ENCODE measurements at places on chromosomes 4 and X. TPM values are rescaled to one million over a fixed set of nuclear protein-coding genes. Genes with fewer than 3 reads are reported as not detected.
A peak's percentile ranks its signal among the peaks of the same experiment; 100 is the strongest.

GRCh38 chr4:43014256-43014655 lies 121.7 kb downstream of the GRXCR1 start:
- DNase-seq = no peak

GRCh38 chrX:67693928-67694327 lies 150.1 kb downstream of the AR start:
- DNase-seq = no peak

- peak; percentile 59 for DNase-seq
Measured at GRCh38 chrX:81120936-81121371, 80.8 kb downstream of the HMGN5 start.

GRCh38 chr4:128854433-128854832 lies 44.9 kb downstream of the JADE1 start:
- no peak for DNase-seq

DNA sequence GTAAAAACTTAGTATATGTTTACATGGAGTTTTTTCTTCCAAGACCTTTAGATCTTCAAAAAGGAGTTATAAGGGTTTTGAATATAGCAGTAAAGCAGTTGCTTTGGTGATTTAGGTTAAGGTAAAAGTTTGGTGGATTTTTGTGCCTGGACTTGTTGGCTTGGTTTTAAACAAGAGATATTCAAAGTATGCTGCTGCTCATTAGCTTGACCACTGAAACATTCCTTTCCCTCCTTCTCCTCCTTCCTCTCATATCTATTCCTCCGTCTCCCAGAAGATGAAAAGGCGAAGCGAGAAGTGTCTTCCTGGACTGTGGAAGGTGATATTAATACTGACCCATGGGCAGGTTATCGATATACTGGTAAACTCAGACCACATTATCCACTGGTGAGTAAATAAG lies 38.4 kb downstream of the METAP1 start:
- no peak for DNase-seq

DNA sequence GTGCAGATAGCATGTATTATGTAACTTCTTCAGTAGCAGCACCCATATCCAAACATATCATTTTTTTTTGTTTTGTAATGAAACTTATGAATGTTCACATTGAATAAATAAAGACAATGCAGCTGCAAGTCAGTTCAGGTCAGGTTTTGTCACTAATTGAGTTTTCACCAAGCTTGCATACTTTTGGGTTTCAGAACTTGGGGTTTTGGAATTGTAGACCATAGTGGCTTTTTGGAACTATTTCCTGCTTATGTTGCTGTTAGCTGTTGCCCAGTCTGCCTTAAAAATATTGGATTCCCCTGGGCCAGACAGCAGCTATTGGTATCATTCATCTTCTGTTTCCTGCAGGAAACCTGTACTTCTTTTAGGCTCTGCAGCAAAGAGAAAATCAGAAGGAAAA lies 113.4 kb upstream of the LIMCH1 start:
- no peak for DNase-seq

DNA sequence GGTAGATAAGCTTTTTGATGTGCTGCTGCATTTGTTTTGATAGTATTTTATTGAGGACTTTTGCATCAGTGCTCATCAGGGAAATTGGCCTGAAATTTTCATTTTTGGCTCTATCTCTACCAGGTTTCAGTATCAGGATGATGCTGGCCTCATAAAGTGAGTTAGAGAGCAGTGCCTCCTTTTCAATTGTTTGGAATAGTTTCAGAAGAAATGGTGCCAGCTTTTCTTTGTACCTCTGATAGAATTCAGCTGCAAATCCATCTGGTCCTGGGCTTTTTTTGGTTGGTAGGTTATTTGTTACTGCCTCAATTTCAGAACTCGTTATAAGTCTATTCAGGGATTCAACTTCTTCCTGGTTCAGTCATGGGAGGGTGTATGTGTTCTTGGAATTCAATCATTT lies 15.6 kb upstream of the TMPRSS11F start:
- DNase-seq = no peak

- DNase-seq = no peak
Measured at GRCh38 chrX:153459986-153460385, 10.4 kb downstream of the HAUS7 start.

DNA sequence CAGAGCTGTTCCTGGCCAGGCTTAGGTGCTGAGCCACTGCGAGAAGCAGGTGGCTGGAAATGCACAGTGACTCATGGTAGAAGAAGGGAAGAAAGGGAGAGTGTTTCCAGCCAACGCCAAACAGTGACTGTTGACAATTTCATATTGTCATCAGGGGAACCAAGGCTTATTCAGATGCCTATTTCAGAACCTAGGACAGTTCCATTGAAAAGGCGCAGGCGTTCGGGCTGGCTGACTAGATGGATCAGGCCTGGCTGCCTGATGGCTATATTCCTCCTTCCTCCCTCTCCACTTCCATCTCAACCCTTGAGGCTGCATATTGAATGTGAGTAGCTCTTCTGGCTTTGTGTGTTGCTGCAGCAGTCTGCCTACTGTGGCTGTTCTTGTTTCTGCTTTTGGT lies 73.0 kb upstream of the FRMPD4 start:
- no peak for DNase-seq

- peak; percentile 2 for DNase-seq
Measured at GRCh38 chr4:183401473-183401872, 43.0 kb upstream of the CDKN2AIP start.

DNA sequence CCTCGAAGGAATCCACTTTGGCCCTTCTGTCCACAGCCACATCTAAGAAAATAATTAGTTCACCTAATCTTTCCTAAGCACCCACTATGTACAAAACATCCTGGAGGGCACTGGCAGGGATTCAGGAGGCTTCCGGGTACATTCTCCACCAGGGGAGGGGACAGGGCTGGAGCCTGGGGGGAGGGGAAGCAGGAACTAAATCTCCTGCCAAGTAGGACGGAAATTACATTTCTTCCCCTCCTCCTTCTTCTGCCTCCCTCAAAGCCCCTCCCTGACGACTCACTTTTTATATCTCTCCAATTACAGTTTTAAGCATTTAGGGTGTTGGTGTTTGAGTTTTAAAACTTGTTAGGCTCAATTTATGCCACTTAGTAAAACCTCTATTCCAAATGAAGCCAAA lies 203.1 kb downstream of the BCOR start:
- no peak for DNase-seq

DNA sequence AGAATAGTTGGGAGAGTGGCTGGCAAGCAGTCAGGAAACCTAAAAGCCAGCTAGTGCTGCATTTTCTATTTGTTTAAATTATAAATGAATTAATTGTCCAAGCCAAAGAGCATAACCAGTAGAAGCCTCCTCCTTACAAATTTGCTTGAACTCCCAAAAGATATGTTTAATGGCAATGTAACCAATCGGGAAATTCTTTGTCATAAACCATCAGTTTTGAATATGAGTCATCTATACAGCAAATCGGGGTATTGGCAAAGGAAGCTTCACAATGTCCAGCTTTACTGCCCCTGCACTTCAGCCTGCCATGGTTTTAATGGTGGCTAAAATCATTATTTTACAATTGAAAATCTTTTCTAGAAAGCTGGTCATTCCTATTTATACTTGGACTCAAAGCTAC lies 216.6 kb downstream of the SHROOM3 start:
- no peak for DNase-seq

ATOH1 gene
- 72.7 TPM for polyA plus RNA-seq

VCX3A gene
- not detected for polyA plus RNA-seq

All from sigmoid colon (tissue), 7 donors.